ENCODE measurements at places on chromosomes 5 and 9.

DNA sequence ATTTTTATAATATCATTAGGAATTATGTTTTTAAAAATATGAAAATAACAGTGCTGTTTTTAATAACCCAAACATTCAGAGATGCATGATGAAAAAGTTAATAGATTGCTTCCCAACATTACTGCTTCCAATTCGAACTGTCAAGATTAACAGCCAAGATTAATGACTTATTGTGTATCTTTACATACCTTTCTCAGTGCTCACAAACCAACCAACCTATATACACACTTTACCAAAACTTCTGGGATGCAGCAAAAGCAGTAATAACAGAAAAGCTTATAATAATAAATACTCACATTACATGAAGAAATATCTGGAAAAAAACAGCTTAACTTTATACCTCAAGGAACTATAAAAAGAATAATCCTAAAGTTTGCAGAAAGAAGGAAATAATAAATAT, 82.1 kb downstream of the TMEM232 start:
- DNase-seq = no peak

DNA sequence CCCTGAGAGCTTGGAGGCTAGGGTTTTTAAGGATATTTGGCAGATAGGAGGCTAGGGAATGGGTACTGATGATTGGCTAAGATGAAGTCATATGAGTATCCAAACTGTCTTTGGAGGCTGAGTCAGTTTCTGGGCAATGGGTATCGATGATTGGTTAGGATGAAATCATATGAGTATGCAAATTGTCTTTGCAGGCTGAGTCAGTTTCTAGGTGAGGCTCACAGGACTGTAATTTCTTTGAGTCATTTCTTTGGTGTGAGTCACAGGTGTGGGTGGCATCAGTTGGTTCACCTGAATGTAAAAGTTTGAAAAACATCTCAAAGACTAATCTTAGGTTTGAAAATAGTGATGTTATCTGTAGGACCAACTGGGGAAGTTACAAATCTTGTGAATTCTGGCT, 1068.0 kb downstream of the NR2F1-AS1 start:
- no peak for DNase-seq

- peak; percentile 70 for DNase-seq
Observed at GRCh38 chr5:54520438-54520846, 2.9 kb downstream of the SNX18 start.

GRCh38 chr5:141623186-141623585, 4.4 kb upstream of the DIAPH1 start:
- no peak for DNase-seq

GRCh38 chr9:15482146-15482545, 28.6 kb downstream of the PSIP1 start:
- no peak for DNase-seq

GRCh38 chr5:75335486-75335885, 1.5 kb upstream of the HMGCR start:
- no peak for DNase-seq

GRCh38 chr5:135392256-135392655, 6.8 kb downstream of the MACROH2A1 start:
- no peak for DNase-seq

GRCh38 chr5:62007457-62007856, 298.5 kb upstream of the KIF2A start:
- no peak for DNase-seq

DNA sequence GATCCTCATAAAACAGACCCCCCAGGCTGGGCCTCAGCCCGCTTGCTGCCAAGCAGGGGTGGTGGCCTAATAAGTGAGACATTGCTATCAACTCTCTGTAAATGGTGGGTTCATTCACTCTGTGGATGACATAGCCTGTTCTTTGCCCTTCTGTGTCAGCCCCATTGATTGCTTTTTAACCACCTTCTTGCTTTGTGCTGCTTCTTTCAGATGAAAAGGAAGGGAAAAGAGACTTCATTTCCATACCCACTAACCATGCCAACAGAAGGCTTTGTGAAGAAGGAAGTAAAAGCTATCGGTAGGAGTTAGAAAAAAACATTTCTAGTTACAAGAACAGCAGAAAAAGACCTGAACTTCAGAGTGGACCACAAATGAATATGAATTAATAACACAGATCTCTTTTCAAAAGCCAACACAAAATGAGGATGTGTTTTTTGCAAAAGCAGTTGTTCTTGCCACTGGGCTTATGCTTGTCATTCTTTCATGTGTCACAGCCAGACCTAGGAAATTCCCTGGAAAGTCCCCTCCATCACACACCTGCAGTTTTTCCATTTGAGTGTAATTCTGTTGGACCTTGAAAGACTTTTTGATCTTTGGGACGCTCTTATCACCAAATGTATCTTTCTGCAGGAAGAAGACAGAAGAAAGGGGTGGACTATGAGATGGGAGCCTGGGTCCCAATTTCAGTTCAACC, 507.7 kb downstream of the CCDC171 start:
- DNase-seq = no peak

DNA sequence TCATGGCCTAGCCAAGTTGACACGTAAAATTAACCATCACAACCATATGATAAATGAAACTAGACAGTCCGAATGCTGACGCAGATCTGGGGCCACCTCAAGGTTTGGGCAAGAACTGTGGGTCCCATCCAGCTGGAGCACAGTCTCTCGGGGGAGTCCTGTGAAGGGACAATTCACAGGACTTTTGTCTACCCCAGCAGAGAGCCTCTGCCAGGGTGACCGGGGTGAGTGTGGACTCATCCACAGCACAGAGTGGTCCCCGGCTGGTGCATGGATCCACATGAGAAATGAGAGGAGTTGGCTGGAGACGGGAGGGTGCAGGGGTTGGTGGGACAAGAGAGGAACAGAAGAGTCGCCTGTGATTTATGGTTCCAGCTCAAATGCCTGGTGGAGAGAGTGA, 17.7 kb upstream of the MED10 start:
- DNase-seq = no peak

GRCh38 chr5:159231167-159231566, 21.8 kb upstream of the RNF145 start:
- DNase-seq = no peak

DNA sequence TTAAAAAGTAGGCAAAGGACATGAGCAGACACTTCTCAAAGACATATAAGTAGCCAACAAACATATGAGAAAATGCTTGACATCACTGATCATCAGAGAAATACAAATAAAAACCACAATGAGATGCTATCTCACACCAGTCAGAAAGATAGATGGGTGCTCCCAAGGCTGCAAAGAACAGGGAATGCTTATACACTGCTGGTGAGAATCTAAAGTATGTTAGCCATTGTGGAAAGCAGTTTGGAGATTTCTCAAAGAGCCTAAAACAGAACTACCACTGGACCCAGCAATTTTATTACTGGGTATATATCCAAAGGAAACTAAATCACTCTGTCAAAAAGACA, 154.2 kb downstream of the NDUFS4 start:
- DNase-seq = no peak

DNA sequence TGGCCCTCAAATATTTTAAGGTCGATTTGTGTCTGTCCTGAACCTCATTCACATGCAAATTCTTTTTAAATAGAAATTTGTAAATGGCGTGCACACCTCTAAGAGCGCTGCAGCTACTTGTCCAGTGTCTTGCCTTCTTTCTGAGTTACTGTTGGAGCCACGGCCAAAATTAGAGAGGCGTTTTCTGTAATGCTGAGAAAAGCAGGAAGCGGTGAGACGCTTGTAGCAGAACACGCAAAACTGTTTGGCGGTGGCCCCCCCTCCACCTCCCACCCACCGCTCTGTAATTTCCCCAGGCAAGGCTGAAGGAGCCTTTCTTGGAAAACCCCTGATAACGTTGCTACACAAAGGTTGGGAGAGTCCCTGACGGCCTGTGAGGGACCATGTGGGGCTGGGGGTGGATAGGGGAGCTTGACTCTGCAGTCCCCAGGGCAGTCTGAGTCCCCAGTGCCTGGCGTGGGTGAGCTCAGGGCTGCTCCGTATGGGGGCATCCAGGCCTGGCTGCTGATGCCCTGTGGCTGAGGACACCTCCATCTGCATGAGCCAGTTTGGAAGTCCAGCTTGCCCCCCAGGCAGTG, 96.5 kb downstream of the GADD45G start:
- DNase-seq = no peak

DNA sequence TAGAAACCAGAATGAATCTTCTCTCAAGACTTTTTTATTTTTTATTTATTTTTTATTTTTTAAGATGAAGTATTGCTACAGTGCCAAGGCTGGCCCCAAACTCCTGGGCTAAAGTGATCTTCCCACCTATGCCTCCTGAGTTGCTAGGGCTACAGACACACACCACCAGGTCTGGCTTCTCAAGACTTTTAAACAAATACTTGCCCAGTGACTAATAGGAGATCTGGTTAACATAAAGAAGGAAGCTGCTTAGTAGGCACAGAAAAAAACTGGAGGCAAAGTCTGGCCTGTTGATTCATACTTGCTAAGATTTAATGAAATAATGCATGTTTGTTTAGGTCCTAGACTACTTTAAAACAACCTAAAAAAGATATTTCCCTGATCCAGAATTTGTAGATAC, 43.8 kb downstream of the SLC38A9 start:
- DNase-seq = peak; percentile 5

- DNase-seq = no peak
Observed at GRCh38 chr5:112930082-112930344, 8.0 kb upstream of the REEP5 start.

DNA sequence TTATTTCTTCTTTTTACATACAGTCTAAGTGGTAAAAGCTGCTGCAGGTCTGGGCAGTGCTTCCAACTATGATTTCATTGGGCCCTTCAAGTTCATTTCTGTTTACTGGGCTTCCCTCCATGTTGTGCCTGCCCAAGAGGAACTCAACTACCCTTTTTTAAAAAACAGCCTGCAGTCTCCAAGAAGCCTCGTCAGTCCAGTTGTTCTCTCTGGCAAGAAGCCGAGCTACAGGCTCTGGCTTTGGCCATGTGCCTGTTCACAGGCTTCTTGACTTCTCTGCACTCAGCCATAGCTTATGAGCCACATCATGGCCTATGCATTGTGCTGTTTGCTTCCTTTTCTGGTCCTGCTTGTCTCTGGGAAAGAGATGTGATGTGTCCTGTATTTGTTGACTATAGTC, 119.7 kb upstream of the PJA2 start:
- no peak for DNase-seq

DNA sequence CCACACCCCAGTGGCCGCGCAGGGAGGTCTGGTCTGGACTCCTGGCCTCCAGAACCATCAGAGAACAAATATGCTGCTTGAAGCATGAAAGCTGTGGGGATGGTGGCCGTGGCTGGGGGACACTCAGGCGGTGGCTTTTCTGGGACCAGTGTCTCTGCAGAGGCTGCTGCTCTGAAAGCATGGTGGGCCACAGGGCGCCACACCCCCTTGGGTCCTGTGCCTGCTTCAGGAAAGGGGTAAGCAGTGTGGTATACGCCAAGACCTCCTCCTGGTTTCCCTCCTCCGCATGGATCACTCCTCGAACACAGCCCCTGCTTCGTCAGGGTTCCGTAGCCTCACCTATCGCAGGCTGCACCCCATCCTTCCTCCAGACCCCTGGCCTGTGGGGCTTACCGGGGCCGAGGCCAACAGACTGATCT, 19.7 kb upstream of the TERT start:
- no peak for DNase-seq

GRCh38 chr5:146820987-146821386, 57.6 kb downstream of the PPP2R2B start:
- DNase-seq = no peak

GRCh38 chr5:127580731-127581130, 63.3 kb downstream of the PRRC1 start:
- no peak for DNase-seq

DNA sequence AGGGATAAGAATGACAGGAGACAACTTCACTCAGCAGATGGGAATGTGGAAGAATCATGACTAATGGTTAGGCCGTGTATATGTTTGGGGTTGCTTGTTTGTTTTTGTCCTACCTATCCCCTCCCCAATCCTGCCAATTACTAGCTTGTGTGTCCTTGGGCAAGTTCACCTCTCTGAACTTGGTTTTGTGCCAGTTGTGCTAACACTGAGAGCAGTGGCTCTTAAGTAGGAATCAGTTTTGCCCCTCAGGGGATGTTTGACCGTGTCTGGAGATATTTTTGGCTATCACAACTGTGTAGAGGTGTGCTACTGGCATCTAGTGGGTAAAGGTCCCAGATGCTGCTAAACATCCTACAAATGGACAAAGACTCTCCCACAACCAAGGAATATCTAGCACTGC, 287.0 kb downstream of the DMRT2 start:
- no peak for DNase-seq

DNA sequence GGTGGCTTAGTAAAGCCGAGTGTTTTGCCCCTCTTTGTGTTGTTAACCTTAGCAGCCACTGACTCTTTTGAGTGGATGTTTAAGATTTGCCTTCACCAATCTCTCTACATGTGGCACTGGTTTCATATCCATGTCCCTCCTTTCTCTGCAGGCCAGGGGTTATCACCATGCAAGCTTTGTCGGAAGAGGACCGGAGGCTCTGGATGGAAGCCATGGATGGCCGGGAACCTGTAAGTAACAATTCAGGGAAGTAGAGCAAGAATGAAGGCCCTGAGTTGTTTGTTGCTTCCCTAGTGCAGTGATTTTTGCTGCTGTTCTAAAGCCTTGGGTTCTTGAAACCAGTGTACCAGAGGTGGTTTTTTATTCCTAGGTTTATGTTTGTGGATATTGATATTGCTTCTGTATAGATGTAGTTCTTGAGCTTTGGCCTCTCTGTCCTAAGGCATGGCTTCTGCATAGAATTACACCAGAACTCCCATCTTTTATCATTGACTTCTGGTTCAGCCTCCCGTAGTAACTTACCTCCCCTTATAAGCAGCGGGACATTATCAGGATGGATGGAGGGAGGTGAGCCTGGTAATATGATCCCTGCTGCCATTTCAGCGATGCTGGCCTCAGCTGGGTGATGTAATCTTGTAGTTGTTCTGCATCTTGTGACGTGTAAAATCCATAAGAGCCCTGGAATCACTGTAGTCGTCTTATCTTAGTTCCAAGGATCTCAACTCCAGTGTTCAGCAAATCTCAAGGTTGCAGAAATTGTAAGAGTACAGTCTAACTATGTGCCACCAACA, 161.9 kb downstream of the ARHGAP26 start:
- DNase-seq = no peak

- DNase-seq = peak; percentile 87
Observed at GRCh38 chr5:122089096-122090013, 11.3 kb upstream of the LOX start.

GRCh38 chr9:26945591-26945990, 1.5 kb downstream of the PLAA start:
- DNase-seq = no peak

- no peak for DNase-seq
Observed at GRCh38 chr9:135109650-135110049, 22.2 kb downstream of the OLFM1 start.

DNA sequence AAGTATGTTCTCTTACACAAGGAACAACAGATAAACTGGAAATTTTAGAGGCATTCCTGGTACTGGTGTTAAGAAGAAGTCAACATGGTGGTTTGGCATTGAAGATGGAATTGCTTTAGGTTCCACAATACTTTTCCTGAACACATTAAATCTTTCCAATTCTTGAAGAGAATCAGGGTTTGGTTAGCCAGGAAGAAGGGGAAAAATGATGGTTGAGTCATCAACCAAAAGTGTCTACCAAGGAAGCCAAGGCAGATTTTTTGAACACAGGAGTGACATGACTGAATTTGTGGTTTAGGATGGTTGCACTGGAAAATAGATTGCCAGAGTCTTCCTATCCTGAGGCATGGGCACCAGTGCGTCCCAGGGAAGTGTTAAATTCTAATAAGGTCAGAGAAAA, 433.4 kb downstream of the TMEM38B start:
- no peak for DNase-seq

GRCh38 chr5:166952048-166952447, 1339.4 kb upstream of the WWC1 start:
- no peak for DNase-seq
